ENCODE measurements at places on chromosomes 1 and 21.

- DNase-seq: no peak
- no peaks in the 10 kb centered on the region for H3K4me1 ChIP-seq
- no peaks in the 10 kb centered on the region for H3K36me3 ChIP-seq
These were observed 163.2 kb downstream of the FMN2 start for GRCh38 chr1:240254778-240255291.

DNA sequence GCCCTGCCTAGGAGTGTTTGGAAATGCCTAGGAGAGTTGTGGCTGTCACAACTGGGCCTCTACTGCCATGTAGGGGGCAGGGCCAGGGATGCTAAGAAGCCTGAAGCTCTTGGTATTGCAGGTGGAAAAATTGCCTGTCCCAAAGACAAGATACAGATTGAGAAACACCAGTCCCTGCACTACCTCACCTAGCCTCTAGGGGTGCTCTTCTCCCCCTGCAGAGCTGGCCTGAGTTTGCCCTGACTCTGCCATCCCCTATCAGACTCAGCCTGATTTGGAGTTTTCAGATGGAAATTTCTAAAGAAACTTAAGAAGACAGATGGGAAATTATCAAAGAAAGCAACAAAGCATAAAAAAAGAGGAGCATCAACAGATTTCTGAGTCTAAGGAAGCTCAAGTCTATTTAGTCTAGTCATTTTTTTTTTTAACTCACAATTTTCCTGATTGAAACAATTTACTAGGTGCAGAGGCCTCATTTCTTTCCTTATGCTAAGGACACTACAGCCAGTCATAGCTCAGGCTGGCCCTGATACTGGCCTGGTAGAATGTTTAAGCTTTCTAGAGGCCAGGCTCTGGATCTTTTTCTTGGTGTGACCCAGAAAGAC is 61.4 kb upstream of the LRRN2 start:
- H3K27me3 ChIP-seq: no peaks in the 10 kb centered on the region
- H3K27ac ChIP-seq: no peak overlapping the region
- no peaks in the 10 kb centered on the region for H3K4me1 ChIP-seq
- H3K4me3 ChIP-seq: no peak overlapping the region
- no peaks in the 10 kb centered on the region for H3K36me3 ChIP-seq

- H3K36me3 ChIP-seq: no peaks in the 10 kb centered on the region
- H3K27ac ChIP-seq: no peak overlapping the region
- peaks cover 3% of the 10 kb centered on the region for H3K4me1 ChIP-seq
- H3K4me3 ChIP-seq: no peak overlapping the region
These were observed 106.3 kb downstream of the EBNA1BP2 start for GRCh38 chr1:43065616-43066399.

DNA sequence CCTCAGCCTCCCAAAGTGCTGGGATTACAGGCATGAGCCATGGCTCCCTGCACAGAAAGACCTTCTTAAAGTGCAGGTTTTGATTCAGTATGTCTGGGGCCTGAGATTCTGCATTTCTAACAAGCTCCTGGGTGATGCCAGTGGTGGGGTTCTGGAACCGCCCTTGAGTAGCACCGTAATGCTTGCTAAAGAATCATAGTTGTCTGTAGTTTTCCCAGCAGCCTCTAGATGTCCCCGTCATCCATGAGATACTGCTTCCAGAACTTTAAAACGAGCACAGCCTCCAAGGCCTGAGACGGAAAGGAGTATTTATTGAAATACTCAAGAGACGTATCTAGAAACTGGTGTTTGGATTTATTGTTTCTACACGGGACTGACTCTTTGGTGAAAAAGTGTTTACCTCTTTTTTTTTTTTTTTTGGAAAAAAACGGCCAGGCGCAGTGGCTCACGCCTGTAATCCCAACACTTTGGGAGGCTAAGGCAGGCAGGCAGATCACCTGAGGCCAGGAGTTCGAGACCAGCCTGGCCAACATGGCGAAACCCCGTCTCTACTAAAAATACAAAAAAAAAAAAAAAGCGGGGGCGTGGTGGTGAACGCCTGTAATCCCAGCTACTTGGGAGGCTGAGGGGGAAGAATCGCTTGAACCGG is 2.6 kb upstream of the TOR3A start:
- no peaks in the 10 kb centered on the region for H3K36me3 ChIP-seq
- no peak overlapping the region for H3K27ac ChIP-seq
- no peaks in the 10 kb centered on the region for H3K27me3 ChIP-seq

Measured in gastrocnemius medialis (tissue), 4 donors.